Spleen (tissue), 13 donors: ENCODE measurements at places on chromosomes 13 and 19. TPM values are rescaled to one million over a fixed set of nuclear protein-coding genes. Genes with fewer than 3 reads are reported as not detected.

GRCh38 chr13:75180805-75181455 lies 301.0 kb downstream of the TBC1D4 start:
- DNase-seq = no peak

DNA sequence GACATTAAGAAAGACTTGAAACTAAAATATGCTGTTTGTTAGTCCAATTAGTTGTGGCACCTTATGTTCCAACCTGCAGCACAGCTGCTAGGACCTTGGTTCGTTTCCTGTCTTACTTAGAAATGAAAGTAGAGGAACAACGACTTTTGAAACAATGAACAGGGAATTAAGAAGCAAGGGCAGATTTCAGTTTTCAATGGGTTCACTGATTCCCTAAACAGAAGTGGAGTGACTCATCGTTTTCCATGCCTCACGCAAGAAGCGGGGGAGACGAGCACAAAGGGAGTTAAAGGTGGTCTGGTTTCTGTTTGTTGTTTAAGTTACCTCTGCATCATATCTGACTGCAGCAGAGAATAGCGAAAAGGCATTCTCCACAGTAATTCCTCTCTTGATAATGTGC lies 44.8 kb downstream of the PHF11 start:
- DNase-seq = no peak

- DNase-seq = no peak
Measured at GRCh38 chr19:56491399-56491798, 14.3 kb upstream of the ZNF667 start.

- no peak for DNase-seq
Measured at GRCh38 chr19:14349426-14349825, 31.8 kb upstream of the ADGRE5 start.

GRCh38 chr19:41330481-41330880 lies 20.5 kb downstream of the CCDC97 start:
- DNase-seq = no peak

GRCh38 chr19:14770944-14771839 lies 7.2 kb downstream of the ADGRE2 start:
- no peak for DNase-seq

- no peak for DNase-seq
Measured at GRCh38 chr13:52934258-52934657, 85.8 kb upstream of the PCDH8 start.

GRCh38 chr19:41351339-41352245 lies 2.1 kb downstream of the TGFB1 start:
- DNase-seq = peak; percentile 97

GRCh38 chr19:12933287-12934072 lies at the start of gene FARSA:
TSS of gene FARSA (minus strand) at chr19:12933711. CDS start at chr19:12933696, 15 bp downstream.
- peak; percentile 98 for DNase-seq

GRCh38 chr13:107563099-107563925 lies 652.0 kb downstream of the LIG4 start:
- DNase-seq = no peak

DNA sequence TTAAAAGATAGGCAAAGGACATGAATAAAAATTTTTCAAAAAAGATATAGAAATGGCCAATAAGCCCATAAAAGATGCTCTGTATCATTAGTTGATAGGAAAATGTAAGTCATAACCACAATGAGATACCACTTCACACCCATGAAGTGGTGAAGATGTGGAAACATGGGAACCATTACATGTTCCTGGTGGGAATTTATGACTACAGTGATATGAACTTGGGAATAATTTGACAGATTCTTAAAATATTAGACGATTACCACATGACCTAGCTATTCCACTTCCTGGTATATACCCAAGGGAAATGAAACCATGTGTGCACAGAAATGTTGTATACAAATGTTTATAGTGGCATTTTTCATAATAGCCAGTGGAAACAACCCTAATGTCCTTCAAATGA lies 232.2 kb downstream of the GGACT start:
- no peak for DNase-seq

DNA sequence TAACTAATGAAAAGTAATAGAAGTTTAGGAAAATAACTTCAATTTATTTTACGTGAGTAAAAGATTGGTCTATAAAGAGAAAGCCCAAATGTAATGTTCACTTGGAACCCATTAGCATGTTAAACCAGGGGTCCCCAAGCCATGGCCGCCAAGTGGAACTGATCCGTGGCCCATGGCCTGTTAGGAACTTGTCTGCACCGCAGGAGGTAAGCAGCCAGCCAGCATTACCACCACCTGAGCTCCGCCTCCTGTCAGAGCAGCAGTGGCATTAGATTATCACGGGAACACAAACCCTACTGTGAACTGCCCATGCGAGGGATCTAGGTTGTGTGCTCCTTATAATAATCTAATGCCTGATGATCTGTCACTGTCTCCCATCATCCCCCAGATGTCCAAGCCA lies 818.7 kb upstream of the GPC6 start:
- DNase-seq = no peak

- peak; percentile 94 for DNase-seq
Measured at GRCh38 chr19:34364830-34365462, at the start of gene GPI. TSS of gene GPI (plus strand) at chr19:34365196. CDS start at chr19:34365267, 71 bp downstream.

DNA sequence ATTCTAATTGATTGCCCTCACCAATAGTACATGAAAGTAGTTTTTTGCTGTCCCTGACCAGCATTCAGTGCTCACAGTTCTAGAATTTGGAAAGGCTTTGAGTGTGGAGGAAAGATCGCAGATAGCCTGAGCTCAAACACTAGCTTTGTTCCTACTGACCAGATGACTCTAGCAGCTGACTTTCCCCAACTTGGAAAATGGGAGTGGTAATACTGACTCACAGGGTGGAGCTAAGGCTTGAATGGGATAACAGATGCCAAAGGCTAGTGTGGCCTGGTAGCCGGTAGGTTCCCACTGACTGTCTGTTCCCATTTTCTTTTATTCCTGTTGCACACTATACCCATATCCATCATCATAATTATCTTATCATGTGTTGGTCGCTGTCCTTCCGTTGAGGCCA lies 3.7 kb downstream of the ZSCAN22 start:
- DNase-seq = no peak

DNA sequence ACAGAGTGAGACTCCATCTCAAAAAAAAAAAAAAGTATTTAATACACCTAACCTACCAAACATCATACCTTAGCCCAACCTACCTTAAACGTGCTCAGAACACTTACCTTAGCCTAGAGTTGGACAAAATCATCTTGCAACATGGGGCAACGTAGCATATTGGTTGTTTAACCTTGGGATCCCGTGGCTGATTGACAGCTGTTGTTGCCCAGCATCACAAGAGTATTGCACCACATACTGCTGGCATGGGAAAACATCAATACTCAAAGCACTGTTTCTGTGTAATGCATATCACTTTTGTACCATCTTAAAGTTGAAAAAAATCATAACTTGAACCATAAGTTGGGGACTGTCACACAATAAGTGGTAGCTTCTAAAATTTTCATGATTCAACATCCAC lies 73.8 kb upstream of the MIR17HG start:
- no peak for DNase-seq

DNA sequence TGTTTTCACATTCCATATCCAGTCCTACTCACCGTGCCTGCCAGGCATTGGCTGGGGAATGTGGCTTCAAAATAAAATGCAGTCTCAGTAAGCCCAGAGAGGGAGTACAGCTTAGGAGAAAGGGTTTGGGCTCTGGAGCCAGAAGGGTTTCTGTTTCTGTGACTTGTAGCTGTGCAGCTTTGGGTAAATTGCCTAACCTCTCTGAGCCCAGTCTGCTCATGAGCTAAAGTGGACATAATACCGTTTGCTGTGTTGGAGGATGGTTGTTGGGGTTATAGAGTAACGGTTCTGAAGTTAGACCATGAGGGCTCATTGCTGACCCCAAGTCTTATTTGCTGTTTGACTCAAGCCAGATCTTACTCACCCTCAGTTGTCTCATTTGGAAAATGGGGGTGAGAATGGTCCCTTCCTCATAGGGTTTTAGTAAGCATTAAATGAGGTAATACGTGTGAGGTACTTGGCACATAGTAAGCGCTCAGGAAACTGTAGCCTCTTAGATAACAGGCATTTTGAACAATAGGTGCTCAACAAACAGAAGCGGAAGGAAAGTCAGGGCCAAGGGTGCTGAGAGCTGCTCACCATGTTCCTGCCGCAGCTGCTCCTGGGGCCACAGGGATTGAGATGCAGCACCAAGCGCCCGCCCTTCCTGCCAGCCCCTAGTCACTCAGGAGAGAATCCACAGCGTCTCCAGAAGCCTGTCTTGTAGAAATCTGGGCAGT lies 45.5 kb downstream of the C13orf42 start:
- DNase-seq = no peak

DNA sequence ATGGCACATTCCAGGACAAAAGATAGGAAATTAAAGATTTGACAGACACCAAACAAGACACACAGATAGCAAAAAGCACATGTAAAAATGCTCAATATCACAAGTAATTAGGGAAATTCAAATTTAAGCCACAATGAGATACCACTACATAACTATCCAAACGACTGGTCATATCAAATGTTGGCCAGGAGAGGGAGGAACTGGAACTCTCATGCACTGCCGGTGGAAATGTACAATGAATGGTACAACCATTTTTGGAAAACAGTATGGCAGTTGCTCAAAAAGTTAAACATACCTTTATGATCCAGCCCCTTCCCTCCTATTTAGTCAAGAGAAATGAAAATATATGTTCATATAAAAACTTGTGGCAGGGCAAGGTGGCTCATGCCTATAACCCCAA lies 36.8 kb upstream of the CYP2S1 start:
- DNase-seq = no peak

KLHL1 gene
- not detected for total RNA-seq

KHSRP gene
- total RNA-seq = 174 TPM

ZNF700 gene
- total RNA-seq = 28.9 TPM

EXOC3L2 gene
- 16.4 TPM for total RNA-seq

PLK5 gene
- not detected for total RNA-seq
